Kidney tubule cell (primary cell): ENCODE measurements at places on chromosomes 6 and 20.

DNA sequence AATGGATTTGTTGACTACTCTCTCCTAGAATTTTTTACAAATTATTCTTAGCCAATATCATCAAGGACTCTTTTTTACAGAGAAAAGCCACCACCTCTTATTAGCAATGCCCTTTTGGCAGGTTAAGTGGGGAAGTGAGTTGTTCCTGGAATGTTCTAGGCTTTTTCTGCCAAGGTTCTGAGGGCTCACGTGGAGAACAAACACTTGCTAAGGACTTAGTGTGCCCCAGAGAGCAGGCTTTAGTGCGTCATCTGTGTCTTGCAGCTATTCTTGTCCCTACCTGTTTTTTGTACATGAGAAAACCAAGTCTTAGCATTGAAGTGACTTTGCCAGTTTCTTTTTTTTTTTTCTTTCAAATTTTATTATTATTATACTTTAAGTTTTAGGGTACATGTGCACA is 33.5 kb downstream of the CFAP61 start:
- no peak for DNase-seq

DNA sequence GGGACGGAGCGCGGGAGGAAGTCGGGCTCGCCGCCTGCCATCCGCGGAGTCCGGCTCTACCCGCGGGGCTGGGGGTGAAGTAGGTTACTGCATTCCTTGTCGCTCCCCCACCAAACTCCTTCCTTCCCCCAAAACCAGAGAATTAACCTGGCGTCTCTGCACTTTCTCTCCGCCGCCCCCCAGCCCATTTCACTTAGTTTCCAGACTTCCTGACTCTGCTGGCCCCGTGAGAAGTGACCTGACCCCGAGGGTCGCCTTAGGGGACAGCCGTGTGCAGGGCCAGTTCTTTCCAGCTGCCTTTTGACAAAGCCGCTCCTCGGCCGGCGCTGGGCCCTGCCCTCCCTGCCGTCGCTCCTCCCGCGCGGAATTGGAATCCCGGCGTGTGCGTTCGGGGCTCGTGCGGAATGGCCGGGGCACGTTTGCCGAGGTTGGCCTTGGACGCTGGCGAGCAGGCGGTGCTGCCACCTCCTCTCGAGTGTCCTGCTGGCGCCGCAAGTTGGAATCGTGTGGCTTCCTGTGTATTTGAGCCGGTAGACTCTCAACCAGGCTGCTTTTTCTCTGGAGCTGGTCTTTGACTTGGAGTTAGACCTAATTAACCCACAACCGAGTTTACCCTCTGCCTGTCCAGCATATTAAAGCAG is 650 bp downstream of the DCBLD1 start:
- peak; percentile 70 for DNase-seq

DNA sequence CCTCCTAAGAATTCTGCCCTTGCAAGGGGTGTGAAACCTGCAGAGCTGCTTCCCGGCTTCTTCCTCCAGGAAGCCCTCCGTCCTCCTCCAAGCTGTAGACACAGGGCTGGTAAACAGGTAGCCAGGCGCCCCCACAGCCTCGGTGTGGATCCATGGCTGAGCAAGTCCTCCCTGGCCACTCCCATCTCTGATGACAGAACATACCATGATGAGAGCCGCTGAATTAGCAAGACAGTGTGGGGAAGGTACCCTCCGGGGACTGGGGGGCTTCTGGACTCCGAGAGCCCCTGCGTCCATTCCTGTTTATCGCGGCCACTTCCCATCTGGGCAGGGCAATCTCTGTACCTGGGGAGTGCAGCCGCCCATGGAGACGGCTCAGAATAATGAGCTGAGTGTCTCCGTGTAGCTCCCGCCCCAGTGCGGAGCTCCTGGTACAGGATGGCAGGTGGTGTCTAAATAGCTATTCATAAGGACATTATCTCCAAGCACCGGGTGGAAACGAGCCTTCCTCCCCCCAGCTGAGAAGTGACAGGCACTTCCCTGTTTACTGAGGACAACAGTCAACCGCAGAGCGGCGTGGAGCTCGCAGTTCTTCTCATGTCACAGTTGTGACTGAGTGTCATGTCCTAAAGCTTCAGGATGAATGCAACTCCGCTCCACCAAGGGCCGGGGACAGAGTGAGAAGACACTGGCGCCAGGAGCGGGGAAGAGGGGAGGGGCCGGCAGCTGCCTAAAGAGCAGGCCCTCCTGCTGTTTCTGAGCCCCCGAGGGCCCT is 22.7 kb upstream of the NTSR1 start:
- DNase-seq: peak; percentile 8

GRCh38 chr20:32589256-32589655 is 4.1 kb upstream of the NOL4L start:
- DNase-seq: peak; percentile 65

DNA sequence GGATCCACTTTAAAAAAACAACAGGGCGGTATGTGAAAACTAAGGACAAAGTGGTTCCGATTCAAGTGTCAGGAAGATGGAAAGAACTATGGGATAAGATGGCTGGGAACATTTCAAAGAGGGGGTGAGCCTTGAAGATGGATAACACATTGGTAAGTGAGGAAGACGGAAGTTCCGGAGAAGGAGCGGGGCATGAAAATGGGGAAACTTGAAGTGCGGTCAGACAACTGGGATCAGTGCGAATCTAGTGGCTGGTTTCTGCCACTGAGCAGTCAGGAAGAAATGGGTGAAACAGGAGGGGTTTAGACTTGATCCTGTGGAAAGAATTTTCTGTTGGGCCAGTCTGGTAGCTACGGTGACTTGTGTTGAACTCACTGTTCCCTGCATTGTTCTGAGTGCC is 1.2 kb downstream of the NAA20 start:
- no peak for DNase-seq

DNA sequence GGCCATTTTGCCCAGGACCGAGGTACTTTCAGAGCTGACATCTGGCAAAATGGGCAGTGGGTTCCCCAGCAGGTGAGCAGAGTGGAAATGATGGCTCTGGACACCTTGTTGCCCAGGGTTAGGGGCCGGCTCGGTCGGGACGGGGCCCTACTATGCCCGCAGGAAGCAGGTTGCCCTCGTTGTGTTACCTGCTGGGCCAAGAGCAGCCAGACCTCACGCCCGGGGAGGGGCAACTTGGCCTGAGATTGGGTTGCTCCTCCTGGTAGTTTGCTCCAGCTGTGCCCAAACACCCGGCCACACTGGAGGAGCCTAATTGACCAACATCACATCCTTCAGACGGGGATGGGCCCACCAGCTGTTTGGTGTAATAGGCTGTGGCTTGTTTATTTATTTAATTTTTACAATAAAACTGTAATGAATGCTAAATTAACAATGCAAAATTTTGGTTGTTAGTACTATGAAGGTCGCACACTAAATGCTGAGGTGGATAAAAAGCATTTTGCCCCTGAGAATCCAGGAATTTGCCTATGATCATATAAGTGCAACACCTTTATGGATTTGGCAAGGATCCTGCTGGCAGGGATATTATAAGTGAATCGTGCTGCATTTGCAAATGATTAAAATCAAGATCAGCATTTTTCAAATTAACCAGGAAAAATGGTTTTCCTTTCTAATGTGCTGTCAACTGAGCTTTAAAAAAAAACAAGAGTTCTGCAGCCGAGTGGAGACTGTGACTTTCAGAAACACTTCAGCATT is 26.6 kb upstream of the PCMTD2 start:
- DNase-seq: no peak

DNA sequence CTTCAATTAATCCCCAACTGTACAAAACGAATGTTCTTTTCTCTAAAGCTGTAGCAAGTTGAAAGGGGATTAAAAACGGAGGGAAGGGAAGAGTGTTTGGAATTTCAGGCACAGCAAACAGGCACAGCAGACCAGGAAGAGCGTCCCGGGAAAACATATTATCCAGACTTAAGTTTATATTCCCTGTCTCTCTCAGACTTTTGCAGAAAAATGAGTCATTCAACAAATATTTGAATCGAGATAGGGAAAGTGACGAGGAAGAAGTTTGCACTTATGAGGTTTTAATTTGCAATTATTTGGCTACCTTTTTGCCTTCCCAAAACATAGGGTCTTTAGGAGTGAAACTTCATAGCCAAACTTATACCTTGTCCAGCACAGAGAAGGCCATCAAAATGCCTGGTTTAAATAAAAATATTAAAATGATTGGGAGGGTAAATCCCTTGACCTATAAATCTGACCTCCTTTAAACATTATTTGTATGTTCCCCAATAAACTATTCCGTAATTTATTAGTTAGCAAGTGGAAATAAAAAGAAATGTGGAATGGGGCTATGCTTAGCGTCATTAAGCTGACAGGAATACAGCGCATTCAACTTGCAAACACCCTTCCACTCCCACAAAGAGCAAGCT is 16.0 kb downstream of the HFE start:
- peak; percentile 80 for DNase-seq

- DNase-seq: peak; percentile 25
Observed at GRCh38 chr6:39292637-39293036, 21.6 kb downstream of the KCNK17 start.

DNA sequence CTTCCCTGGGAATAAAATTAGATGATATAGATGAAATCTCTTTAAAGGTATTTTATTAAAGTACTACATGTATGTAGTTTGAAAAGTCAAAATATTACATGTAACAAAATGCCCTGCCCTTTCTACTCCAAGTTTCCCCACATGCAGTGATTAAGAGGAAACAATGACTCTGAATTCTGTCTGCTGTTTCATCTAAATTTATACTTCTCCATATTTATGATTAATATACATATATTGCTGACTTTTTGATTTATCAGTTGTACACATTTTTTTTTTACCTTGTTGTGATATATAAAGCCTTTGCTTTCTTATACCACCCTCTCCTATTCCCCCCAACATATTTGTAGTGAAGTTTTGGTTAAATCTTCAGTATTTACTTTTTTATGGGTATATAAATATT is 127.9 kb downstream of the ZFAND3 start:
- no peak for DNase-seq

DNA sequence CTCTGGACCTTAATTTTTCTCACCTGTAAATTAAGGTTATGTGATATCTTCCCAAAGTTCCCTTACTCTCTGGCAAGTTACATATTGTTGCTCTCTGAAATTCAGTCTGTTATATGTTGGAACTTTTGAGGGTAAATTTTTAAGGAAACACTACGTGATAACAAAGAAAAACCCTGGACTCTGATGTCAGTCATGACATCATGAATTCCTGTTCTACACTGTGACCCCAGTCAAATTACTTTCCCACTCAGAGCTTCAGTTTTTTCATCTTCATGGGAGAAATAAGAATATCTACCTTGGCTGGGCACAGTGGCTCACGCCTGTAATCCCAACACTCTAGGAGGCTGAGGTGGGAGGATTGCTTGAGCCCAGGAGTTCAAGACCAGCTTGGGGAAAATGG is 164.6 kb upstream of the RALGAPA2 start:
- DNase-seq: no peak

DNA sequence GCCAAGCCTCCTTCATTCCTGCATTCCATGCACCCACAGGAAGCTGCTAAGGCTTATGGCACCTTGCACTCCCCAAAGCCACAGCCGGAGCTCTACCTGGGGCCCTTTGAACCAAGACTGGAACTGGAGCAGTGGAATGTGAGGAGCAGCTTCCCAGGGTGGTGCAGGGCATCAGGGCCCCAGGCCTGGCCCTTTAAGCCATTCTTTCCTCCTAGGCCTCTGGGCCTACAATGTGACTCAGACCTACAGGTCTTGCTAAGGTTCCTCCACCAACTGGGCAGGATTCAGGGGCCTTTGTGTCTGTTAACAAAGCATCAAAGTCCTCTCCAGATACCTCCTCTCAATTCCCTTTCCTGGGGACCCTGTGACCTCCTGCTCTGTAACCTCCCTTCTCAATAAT is 36.2 kb downstream of the SF3B5 start:
- no peak for DNase-seq

GRCh38 chr6:151649835-151650234 is 156.0 kb downstream of the CCDC170 start:
- DNase-seq: no peak

GRCh38 chr6:108365478-108365877 is 70.6 kb downstream of the AFG1L start:
- no peak for DNase-seq

DNA sequence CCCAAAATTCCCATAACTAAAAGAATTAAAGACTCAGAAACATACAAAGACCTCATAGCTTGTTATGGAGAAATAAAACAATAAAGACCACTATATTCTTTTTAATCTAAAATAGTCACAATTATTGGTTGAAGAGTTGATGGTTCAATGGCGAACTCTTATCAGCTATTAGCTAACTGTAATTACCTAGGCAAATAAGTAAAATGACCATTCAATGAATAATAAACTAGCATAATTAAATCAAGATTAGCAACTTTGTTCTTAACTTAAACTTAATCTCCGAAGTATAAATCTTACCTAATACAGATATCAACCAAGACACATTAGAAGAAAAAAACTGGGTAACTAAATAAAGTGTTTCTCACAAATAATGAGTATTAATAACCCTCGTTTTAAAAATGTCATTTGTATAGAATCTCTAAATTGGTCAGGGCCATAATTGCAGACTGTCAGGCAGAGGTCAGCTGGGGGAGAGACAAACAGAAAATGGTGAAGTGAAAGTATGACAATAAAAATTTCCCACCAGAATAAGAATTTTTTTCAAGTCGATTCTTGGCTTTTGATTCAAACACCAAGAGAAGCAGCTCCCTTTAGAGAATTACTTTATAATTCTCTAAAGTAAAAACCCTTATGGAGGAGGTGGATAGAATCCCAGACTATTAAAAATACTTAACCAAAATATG is 1.7 kb downstream of the FKBP5 start:
- no peak for DNase-seq

- DNase-seq: no peak
Observed at GRCh38 chr20:49712118-49712517, 1.6 kb downstream of the B4GALT5 start.

- no peak for DNase-seq
Observed at GRCh38 chr6:26232940-26233648, 131.9 kb upstream of the BTN3A2 start.

GRCh38 chr20:39638731-39639130 is 676.6 kb downstream of the DHX35 start:
- DNase-seq: no peak

DNA sequence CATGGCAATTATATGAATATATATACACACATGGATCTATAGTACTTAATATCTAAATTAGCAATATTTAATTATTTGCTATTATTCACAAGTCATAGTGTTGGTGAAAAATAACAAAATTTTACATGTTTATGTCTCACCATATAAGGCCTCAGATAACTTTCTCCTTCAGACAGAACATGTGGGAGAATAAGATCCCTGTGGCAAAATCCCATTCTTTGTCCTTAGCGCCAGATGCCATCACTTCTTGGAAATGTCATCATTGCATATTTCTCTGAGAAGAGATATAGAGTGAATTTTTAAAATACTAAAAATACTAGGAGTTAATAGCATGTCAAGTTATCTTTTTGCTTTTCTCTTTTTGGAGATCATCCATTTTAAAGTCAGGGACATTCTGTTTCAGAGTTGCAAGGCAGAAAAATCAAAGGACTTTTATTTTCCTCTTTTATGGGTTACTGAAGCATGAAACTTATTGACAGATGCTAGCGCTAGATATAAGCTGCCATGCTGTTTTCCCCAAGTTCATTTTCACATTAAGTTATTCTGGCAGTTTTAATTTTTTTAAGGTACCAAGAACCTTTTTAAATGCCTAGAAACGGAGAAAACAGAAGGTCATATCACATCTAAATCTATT is 30.4 kb upstream of the STXBP5 start:
- no peak for DNase-seq

- DNase-seq: no peak
Observed at GRCh38 chr20:38018385-38018784, 14.9 kb downstream of the TTI1 start.
